ENCODE measurements at places on chromosomes 7 and 10.

GRCh38 chr10:86087716-86088115, 278.9 kb downstream of the GRID1 start:
- no peak for DNase-seq

GRCh38 chr7:135186841-135187253, 16.3 kb upstream of the CYREN start:
- no peak for DNase-seq

DNA sequence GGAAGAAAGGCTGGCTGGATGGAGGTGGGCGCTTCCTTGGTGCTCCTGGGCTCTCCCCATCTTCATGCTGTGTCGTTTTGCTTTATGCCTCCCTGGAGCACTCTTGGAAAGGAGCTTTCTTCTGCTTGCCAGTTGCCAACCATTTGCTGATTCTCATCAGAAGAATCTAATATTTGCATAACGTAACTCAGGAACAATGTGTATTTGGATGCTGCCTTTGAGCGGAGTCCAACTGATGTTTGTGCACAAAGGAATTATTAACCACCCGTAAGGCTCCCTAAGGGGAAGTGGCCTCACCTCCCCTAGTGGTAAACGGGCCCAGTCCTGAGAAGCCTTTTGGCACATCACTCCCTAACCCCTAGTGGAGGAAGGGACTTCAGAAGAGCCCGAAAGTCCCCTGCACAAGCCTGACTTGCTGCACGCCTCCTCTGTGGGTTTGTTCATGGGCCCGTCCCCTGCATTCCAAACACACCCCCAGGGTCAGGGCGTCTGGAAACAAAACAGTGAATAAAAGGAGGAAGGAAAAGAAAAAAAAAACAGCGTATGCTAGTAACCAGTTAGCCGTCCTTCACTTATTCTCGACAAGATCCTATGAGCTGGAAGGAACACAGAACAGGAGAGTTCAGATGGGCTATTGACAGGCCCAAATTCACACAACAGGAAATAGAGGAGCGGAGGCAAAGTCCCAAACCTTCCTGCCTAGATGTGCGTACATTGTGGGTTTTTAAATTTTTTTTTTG, 602.2 kb downstream of the LRMDA start:
- DNase-seq = no peak

DNA sequence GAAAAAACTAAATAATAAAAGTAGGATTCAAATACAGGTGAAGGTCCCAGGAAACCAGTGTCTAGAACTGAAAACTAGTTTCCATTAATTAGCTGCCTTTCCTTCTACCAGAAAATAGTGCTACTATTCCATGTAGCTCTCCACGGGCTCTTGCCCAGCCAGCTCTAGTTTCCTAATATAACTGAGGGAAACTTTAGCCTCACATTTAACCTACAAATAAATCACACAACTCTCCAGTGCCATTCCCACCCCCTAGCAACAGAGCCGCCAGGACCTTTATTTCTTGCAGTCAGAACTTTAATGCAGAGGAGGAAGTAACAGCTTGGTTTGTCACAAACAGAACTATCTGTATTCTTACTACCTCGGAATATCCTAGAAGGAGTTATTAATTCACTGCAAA, 10.3 kb downstream of the TOMM7 start:
- DNase-seq = no peak

DNA sequence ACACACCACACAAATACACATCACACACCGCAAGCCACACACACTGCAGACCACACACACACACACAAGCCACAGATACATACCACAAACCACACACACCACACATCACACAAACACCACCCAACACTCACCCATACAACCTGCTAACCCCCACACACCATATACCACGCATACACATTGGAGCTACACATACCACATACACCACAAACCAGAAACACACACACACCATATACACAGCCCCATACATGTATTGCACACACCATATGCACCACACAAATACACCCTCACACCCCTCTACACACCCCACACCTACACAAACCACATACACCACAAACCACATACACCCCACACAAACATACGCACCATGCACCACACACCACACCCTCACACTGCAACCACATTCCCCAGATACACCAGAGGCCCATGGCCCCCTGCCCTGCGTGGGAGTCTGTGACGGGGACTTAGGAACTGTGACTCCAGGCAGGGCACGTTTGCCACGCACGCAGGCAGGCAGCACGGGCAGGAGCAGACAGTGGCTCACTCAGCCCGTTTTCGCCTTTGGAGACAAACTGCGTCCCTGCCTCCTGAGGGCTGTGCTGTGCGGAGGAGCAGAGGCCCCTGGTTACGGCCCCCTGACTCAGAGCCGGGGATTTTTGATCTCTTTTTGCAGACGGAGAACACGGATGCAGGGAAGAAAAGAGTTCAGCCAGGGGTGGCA, 52.6 kb downstream of the TMEM209 start:
- no peak for DNase-seq

GRCh38 chr7:80087771-80088170, 46.9 kb upstream of the GNAI1 start:
- DNase-seq = no peak

GRCh38 chr10:56728349-56728748, 367.3 kb upstream of the ZWINT start:
- no peak for DNase-seq

DNA sequence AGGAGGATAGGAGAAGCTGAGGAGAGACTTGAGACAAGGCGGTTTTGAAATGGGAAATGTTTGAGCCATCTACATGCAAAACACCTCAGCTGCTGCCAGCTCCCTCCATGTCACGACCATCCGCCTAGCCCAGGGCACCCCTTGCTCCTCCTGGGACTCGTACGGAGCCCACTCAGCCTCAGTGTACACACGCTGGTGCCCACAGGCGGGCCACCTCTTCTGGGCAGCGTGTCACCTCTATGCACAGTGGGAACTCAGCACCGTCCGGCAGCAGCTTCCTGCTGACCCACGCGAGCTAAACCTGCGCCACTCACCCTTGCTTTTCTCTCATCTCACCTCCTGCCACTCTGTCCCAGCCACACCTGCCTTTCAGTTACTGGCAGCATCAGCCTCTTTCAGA, 108.3 kb downstream of the GALNT11 start:
- no peak for DNase-seq

DNA sequence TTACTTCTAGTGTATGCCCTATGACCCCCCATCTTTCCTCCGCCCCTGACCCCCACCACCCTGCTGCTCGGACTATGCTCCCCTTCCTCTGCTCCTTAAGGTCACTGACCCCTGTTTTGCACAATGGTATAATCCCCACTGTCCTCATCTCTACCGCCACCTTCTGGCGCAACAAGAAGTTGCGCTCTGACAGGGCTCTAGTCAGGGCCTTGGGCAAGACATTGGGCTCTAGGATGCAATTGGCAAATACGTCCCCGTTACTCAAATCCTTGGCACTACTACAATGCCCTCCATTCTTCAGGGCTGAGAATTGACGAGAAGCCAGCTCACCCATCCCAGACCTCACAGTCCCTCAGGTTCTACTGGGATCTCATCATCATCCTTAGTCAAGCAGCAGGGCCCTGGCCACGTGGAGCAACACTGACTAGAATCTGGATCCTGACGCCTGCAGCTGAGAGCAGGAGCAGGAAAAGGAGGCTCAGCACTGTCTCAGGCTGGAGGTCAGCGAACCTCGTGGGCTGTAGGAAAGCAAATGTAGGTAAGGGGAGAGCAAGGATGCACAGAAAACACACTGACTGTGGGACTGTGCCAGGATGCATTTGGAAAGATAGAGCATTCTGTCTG, 10.6 kb downstream of the LRIT2 start:
- no peak for DNase-seq

GRCh38 chr10:57815949-57816348, 451.7 kb downstream of the IPMK start:
- no peak for DNase-seq

DNA sequence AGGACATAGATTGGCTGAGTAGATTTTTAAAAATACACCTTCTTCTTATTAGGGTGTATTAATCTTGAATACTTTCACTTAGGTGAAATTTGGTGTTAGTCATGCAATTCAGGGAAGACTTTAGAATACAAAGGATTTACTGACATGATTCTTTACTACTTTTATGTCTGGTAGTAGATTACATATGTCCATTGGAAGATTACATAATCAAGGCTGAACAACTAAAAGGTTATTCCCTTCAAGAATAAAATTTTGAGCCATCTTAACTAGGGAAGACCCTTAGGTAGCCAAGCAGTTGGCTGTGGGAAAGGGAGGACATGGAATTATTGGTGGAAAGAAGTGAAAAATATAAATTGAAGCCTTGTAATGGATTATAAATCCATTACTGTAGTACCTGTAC, 165.0 kb downstream of the ITGB1 start:
- no peak for DNase-seq

GRCh38 chr7:37984750-37985390, 64.4 kb downstream of the EPDR1 start:
- no peak for DNase-seq

DNA sequence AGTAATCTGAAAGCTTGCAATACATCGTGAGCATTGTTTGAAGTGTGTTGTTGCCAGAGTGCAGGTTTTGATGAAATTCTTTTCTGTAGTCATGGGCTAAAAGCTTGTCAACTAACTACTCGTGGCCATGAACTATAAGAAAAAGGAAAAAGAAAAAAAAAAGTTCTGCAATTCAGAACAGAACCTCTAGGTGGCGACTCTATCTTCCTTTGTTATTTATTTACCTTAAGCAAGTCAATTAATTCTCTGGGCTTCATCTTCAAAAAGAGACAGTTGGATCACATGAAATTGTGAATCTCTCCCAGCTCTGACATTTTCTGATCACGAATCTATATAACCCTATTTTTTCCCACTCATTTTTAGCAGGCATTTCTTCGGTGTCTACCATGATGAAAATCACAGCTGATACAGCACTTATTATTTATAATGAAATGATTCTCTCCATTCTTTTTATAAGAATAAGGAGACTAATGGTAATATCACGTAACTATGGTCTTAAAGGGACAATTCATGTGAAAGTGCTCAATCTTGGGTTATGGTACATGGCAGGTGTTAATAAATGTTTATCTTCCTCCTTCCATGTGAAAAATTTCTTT, 18.8 kb downstream of the TMEM196 start:
- DNase-seq = no peak

DNA sequence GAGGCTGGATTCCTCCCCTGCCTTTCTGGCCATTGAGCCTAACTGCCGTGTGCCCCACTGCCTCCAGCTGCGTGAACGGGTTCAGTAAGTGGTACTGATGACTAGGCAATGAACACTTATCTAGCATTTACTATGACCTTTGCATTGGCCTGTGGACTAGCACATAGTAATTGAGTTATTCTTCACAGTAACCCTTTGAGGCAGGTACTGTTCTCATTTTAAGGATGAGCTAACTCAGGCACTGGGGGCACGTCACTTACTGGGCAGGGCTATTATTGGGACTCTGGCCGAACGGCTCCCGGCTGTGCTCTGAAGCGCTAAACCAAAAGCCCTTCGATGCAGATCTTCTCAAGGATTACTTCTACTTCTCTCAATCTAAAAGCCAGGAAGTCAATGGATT, 38.3 kb downstream of the WIPF3 start:
- DNase-seq = no peak

DNA sequence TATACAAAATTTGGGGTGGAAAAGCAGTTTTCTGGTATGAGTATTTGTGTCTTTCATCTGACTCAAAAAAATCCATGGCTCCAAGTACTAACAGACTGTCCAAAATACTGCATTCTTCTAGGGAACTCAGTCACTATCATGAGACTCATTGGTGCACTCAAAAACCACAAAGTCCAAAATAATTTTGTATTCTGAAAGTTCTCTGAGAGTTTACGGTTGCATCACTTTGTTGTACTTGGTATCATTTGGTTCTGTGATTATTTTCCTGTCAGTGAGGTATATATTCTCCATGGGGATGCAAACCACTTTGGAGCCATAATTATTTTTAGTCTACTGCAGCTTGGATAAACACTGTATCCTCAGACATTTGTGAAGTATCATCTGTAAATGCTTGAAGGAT, 28.0 kb upstream of the CABCOCO1 start:
- no peak for DNase-seq

DNA sequence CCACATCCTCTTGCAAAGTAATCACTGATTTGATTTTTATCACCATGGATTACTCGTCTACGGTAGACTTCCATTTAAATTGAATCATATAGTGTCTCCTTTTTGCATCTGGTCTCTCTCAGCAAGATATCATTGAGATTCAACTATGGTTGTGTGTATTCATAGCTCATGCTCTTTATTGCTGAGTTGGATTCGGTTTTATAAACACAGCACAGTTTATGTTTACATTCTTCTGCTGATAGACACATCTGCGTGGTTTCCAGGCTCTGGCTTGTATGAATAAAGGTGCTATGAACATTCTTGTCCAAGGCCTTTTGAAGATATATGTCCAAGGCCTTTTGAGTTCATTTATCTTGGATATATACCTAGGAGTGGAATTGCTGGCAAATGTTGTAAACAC, 356.5 kb upstream of the CELF2 start:
- DNase-seq = no peak

- no peak for DNase-seq
Observed at GRCh38 chr7:70356085-70356786, 758.0 kb downstream of the AUTS2 start.

- DNase-seq = no peak
Observed at GRCh38 chr7:95493247-95493646, 7.5 kb downstream of the ASB4 start.

DNA sequence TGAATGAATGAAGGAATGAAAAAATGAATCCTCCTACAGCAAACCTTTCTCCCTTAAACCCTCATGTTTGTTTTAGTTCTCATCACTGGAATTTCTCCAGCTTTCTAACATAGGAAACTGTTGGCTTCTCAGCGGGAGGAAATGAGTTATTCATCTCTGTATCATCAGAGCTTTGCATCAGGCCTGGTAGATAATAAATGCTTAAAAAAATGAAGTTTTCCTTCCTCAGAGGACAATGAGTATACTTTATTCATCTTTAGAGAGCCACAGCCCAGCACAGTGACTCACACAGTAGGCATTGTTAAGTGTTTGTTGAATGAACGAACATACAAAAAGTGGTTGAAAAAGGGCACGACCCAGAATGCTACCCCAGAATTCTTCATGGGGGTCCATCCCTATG, 62.6 kb downstream of the COL13A1 start:
- DNase-seq = no peak

- no peak for DNase-seq
Observed at GRCh38 chr10:122669842-122670241, 29.8 kb downstream of the C10orf120 start.

GRCh38 chr10:83037653-83038052, 1101.7 kb upstream of the GHITM start:
- no peak for DNase-seq
